ENCODE measurements at places on chromosomes 16 and 17. TPM values are rescaled to one million over a fixed set of nuclear protein-coding genes. Genes with fewer than 3 reads are reported as not detected.

CTRL gene
- 8.4 TPM for total RNA-seq

KRTAP1-5 gene
- total RNA-seq = not detected

DNA sequence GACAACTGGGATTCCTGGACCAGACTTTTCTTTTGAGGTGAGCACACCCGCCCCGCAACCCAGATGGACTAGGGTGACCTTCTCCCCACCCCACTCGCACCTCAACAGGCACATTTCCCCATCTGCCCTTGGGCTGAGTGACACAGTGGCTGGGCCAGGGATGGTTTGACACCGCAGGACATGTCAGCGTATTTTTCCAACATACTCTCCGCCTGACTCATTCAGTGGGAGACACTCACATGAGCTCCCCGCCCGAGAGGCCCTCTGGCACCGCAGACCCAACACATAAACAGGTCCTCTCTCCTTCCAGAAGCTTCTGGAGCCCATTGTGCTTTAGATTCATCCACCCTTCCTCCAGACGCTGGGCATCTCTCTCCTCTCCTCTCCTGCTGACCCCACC lies 69.4 kb downstream of the ZDHHC7 start:
- no peak for DNase-seq

DNA sequence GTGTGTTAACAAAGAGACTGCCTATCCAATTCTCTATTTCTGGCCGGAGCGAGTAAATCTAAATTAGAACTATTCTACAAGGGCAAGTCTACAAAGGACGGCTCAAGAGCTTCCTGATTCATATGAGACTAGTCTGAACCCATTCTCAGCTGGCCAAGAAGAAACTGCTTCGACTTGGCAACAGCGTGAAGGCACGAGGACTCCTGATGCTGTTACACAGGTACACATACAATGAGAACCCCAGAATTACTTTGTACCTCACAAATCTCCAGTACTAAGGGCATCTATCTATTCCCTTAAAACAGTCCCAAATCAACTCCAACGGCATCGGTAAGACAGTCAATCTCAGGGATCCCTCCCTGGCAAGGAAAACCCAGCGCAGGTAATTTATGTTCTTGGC lies 1.5 kb downstream of the CRK start:
- DNase-seq = no peak

MEIOB gene
- total RNA-seq = not detected

DHX40 gene
- total RNA-seq = 40.6 TPM

GRCh38 chr17:80470603-80471002 lies 5.8 kb downstream of the NPTX1 start:
- DNase-seq = no peak

KCNH4 gene
- 0.94 TPM for total RNA-seq

GRCh38 chr16:85861095-85861825 lies 37.7 kb upstream of the IRF8 start:
- no peak for DNase-seq

GDPD1 gene
- total RNA-seq = 3.2 TPM

YBX2 gene
- not detected for total RNA-seq

- DNase-seq = no peak
These were observed 19.0 kb downstream of the ADAD2 start for GRCh38 chr16:84209989-84210388.

- no peak for DNase-seq
These were observed 8.4 kb upstream of the SHCBP1 start for GRCh38 chr16:46629331-46630219.

MRPS34 gene
- total RNA-seq = 57.5 TPM

GRCh38 chr16:14289692-14290340 lies 218.7 kb downstream of the MRTFB start:
- no peak for DNase-seq

DNA sequence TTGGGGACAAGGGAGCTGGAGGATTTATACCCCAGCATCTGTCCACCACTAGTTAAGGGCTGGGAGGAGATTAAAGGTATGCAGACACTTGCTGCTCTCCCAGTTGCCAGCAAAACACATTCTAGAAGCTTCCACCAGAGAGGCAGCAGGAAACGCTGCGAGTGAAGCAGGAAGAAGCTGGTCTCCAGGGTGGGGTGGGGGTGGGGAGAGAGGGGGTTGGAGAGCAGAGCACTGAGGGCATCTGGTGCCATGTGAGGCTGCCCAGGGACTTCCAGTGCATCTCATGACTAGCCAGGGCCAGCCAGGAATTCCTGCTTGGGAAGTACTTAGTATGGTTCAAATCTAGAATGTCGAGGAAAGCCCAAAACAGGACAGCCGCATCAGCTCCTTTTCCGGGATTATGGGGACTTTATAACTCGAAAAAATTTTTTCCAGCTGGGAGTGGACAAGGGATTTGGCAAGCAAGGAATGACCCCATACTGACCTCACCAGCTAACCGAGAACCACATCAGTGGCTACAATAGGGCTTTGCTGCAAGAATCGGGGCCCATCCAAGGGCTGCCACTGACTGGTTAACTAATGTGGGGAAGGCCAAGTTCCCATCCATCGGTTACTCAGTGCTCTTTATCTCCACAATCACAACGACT lies 26.2 kb upstream of the AXIN2 start:
- DNase-seq = no peak

GRCh38 chr17:10286324-10286723 lies 86.5 kb downstream of the MYH13 start:
- no peak for DNase-seq

KRTAP17-1 gene
- total RNA-seq = not detected

TNFRSF13B gene
- not detected for total RNA-seq

DNA sequence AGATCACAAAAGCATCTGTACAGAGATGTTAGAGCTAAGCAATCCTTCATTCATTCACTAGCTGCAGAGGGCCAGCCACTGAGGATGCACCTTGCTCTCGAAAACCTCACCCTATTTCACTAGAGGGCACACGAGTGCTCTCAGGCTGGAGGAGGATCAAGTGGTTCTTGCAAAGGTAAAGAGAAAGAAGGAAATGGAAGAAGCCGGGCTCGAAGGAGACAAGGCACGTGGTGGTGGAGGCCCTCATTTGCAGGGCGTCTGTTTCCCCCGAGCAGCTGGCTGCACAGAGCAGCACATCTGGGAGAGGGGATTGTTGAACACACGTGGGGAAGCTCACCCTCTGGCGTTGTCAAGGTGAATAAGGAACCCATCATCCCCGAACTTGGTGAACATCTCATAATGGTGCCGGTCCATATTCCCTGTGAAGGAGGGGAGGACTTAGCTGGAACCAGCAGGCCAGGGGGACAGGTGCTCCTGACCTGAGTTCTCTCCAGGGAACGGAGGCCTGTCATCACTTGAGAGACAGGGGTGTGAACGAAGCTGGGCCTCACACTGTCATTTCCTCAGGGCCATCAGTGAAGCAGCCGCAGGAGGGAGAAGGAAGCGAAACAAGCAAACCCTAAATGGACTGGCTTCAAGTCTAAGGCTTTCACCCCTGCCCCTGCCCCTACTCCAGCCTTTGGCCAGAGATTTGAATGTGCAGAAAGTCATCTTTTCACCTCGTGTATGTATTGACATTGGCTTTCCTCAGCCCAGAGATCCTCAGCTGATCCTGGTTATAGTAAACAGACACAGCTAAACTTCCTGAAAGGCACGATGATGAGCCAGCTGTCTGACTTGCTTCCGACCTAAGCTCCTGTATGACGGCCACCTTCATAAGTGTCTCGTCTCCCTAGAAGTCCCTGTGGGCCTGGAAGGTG lies 27.6 kb downstream of the PRKAR1A start:
- no peak for DNase-seq

SEZ6 gene
- total RNA-seq = 0.35 TPM

DNA sequence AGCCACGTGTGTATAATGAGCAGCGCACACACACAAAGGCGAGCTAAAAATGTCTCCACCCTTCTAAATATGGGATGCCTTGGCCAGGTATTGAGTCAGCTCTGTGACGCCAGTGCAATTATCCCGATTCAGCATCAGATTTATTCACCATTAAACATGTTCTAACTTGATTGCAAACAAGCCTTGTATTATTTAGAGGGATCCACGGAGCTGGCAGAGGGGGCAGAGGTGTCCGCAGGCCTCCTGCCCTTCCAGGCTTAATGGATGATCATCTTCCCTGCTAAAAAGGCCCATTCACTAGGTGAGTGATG lies 591.7 kb downstream of the MAF start:
- DNase-seq = no peak

GRCh38 chr16:79411357-79411756 lies 189.2 kb downstream of the MAF start:
- DNase-seq = no peak

DNA sequence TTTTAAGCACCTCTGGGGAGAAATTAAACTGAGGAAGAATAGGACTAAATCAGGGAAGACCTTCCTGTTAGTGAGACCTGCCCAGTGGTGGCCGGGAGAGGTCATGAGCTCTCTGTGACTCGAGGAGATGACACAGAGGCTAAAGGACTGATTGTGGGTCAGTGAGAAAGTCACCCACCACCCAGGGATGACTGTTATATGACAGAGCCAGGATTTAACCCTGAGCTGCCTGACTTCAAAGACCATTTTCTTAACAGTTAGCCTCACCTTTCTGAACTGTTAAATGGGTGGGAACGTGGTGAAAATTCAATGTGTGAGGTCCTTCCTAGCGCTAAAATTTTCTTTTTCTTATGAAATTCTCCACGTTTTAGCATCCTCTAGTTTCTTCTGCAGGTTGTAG lies 72.5 kb downstream of the WSB1 start:
- no peak for DNase-seq

DNA sequence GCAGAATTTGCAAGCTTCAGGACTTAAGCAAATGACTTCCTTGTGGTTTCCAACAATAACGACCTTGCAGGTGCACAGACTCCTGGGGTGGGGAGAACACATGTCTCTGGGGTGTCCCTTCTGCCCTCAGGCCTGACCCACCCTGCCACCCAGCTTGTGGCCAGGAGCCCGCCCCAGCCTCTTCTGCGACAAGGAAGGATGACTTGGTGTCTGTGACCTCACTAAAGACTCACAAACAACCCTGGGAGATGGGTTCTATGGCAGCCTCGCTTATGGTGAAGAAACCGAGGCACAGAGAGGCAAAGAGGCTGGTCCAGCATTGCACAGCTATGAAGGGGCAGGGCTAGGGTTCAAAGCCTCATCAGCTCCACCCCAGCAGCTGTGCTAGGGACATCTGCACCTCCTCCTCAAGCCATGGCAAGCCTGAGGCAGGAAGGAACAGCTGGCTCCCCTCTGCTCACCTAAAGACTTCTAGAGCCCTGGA lies 2.6 kb downstream of the ATP2A3 start:
- peak; percentile 19 for DNase-seq

DNA sequence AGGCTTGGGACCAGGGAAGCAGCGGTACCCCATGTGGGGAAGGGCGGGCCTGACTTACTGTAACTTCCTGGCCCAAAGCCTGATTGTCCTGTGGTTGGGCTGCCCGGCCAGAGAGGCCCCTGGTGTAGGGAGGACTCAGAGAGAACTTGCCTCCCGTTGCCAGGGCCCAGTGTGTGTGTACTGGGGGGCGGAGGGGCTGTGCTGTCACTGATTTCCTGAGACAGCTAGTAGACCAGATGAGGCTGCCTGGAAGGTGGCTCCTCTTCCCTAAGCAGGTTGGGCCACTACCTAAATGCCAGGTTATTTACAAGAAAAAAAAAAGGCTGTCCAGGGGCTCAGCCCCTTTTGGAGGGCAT lies 16.7 kb downstream of the SOCS3 start:
- DNase-seq = no peak

DNA sequence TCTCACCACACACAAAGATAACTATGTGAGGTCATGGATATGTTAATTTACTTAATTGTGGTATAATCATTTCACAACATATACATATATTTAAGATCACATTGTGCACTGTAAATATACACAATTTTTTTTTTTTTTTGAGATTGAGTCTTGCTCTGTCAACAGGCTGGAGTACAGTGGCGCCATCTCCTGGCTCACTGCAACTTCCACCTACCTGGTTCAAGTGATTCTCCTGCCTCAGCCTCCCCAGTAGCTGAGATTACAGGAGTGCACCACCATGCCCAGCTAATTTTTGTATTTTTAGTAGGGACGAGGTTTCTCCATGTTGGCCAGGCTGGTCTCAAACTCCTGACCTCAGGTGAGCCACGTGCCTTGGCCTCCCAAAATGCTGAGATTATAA lies 11.5 kb upstream of the PRSS54 start:
- no peak for DNase-seq

KRTAP1-1 gene
- total RNA-seq = not detected

TOX3 gene
- total RNA-seq = not detected

DNA sequence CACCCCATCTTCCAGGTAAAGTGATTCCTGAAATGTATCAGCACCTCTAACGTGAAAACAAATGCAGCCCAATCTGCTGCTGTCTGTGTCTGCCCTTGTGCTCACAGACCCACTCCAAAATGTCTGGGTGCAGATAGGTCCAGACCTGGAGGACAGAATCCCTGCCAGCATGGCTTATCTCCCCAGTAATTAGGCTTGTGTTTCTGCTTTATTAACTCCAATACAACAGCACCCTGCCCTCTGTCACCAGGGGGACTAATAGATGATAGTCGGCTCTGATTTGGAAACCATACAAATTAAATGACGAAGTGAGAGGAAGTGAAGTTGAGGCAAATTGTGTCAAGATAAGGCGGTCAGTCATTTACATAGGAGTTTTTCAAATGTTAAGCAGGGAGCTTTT lies 608.3 kb upstream of the SALL1 start:
- DNase-seq = no peak

GRCh38 chr17:58277107-58277801 lies 3.5 kb downstream of the MPO start:
- DNase-seq = no peak

- peak; percentile 96 for DNase-seq
These were observed 864 bp upstream of the MAZ start for GRCh38 chr16:29805232-29806098.

- no peak for DNase-seq
These were observed 426.6 kb upstream of the CDH11 start for GRCh38 chr16:65548470-65548869.

- no peak for DNase-seq
These were observed 12.1 kb upstream of the DHX8 start for GRCh38 chr17:43471585-43472160.

G6PC1 gene
- not detected for total RNA-seq

DNA sequence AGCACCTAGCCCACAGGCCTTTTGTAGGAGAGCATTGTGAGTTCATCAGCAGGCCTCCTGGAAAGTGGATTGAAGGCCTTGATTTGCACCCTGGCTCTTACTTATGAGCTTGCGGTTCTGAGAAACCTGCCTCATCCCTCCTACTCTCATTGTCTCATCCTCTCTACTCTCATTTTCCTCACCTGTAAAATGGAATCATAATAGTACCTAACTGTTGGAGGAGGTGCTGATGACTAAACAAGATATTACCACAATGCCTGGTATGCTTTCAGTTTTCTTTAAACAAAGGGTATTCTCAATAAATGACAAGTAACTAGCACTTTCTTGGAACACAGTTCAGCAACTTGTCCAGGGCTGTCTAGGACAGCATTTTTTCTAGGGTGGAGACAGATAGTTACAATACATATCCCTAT lies 243.1 kb upstream of the MAF start:
- DNase-seq = no peak

OR1F1 gene
- not detected for total RNA-seq
